ENCODE measurements at places on chromosomes 12 and 14. TPM values are rescaled to one million over a fixed set of nuclear protein-coding genes. Genes with fewer than 3 reads are reported as not detected.

- no peaks in the 10 kb centered on the region for H3K27me3 ChIP-seq
- no peaks in the 10 kb centered on the region for H3K4me1 ChIP-seq
- H3K4me3 ChIP-seq = no peak overlapping the region
- no peaks in the 10 kb centered on the region for H3K36me3 ChIP-seq
Measured at GRCh38 chr12:100976735-100977134, 182.2 kb downstream of the ANO4 start.

- H3K27me3 ChIP-seq = no peaks in the 10 kb centered on the region
- no peaks in the 10 kb centered on the region for H3K36me3 ChIP-seq
- peak overlapping the region; percentile 55 for H3K4me3 ChIP-seq
- no peak overlapping the region for H3K27ac ChIP-seq
- DNase-seq = no peak
- peaks cover 35% of the 10 kb centered on the region for H3K4me1 ChIP-seq
Measured at GRCh38 chr12:107318806-107319532, 225.6 kb upstream of the CRY1 start.

- no peak for DNase-seq
- H3K4me3 ChIP-seq = no peak overlapping the region
- H3K27me3 ChIP-seq = no peaks in the 10 kb centered on the region
- no peaks in the 10 kb centered on the region for H3K36me3 ChIP-seq
Measured at GRCh38 chr14:35900741-35901140, 74.6 kb downstream of the BRMS1L start.

- no peaks in the 10 kb centered on the region for H3K36me3 ChIP-seq
- no peaks in the 10 kb centered on the region for H3K4me1 ChIP-seq
- H3K27ac ChIP-seq = no peak overlapping the region
- no peak for DNase-seq
- no peaks in the 10 kb centered on the region for H3K27me3 ChIP-seq
Measured at GRCh38 chr12:18439541-18439940, 178.2 kb downstream of the PIK3C2G start.

DNA sequence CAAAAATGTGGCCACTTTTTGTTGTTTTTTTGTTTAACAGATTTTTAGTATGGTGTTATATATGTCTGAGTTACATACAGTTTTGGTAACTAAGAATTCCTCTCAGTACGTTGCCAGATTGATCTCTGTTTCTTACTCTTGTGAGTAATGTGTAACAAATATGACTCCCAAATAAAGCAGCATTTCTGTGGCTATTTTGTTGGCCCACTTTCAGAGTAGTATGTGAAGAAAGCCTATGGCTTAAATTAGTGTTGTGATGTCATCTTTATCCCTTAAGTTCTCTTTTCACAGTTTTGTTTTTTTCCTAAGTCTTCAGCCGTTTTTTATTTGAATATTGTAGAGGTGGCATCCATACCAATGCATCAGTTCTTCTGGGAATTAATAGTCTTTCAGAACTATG is 10.7 kb downstream of the PCNX4 start:
- H3K4me3 ChIP-seq = no peak overlapping the region
- no peak overlapping the region for H3K27ac ChIP-seq
- H3K36me3 ChIP-seq = no peaks in the 10 kb centered on the region
- DNase-seq = no peak

DNA sequence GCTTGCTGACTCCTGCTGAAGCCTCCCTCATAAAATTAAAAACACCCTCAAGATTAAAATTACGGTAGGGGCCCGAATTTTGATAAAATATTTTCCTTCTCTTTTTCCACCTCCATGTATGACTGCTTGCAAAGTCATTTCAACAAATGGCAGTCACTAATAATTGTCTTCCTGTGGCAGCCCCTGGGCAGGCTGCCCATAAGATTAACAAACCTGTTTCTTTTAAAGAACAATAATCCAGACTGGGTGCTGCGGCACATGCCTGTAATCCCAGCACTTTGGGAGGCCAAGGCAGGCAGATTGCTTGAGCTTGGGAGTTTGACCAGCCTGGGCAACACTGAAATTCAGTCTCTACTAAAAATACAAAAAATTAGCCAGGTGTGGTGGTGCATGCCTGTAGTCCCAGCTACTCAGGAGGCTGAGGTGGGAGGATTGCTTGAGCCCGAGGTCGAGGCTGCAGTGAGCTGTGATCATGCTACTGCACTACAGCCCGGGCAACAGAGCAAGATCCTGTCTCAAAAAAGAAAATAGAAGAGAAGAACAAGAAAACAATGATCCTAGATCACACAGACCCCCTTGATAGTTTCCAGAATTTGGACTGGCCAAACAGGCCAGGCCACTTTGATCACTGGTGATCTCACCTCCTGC is 8.7 kb downstream of the SAV1 start:
- DNase-seq = no peak
- peaks cover 28% of the 10 kb centered on the region for H3K4me1 ChIP-seq
- peak overlapping the region; percentile 38 for H3K27ac ChIP-seq
- peaks cover 4% of the 10 kb centered on the region for H3K36me3 ChIP-seq

GRCh38 chr12:75727577-75727976 is 216.2 kb upstream of the KRR1 start:
- peaks cover 11% of the 10 kb centered on the region for H3K4me1 ChIP-seq
- H3K4me3 ChIP-seq = no peak overlapping the region
- H3K27ac ChIP-seq = no peak overlapping the region

GALNT9 gene
- not detected for total RNA-seq

KRT78 gene
- not detected for total RNA-seq
